ENCODE measurements at places on chromosomes 4 and X.

- peak; percentile 27 for DNase-seq
These were observed 298.5 kb upstream of the BMP3 start for GRCh38 chr4:80732010-80732409.

GRCh38 chrX:24956828-24957227 is 58.9 kb downstream of the ARX start:
- peak; percentile 17 for DNase-seq

GRCh38 chr4:73608689-73609594 is 11.3 kb downstream of the RASSF6 start:
- DNase-seq, result peak; percentile 55

- no peak for DNase-seq
These were observed at the start of gene ADAM29 for GRCh38 chr4:174918058-174918457. Gene ADAM29, plus strand, starts transcription at chr4:174918358. Its CDS starts 57,168 bp downstream, at chr4:174975526.

- DNase-seq, result no peak
These were observed 279.9 kb downstream of the PPP3CA start for GRCh38 chr4:101067383-101067782.

GRCh38 chrX:155761185-155761584 is 120.0 kb upstream of the VAMP7 start:
- DNase-seq, result no peak

GRCh38 chrX:130728208-130728607 is 174.8 kb downstream of the ENOX2 start:
- DNase-seq, result peak; percentile 55

DNA sequence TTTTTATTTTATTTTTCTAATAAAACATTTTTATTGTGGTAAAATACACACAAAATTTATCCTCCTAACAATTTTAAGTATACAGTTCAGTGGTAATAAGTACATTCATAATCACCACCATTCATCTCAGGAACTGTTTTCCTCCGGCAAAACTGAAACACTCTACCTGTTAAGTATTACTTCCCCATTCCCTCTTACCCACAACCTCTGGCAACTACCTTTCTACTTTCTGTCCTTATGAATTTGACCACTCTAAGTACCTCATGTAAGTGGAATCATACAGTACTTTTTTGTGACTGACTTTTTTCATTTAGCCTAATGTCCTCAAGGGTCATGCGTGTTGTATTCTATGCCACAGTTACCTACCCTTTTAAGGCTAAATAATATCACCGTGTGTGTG is 21.1 kb upstream of the HSFX4 start:
- DNase-seq, result no peak

DNA sequence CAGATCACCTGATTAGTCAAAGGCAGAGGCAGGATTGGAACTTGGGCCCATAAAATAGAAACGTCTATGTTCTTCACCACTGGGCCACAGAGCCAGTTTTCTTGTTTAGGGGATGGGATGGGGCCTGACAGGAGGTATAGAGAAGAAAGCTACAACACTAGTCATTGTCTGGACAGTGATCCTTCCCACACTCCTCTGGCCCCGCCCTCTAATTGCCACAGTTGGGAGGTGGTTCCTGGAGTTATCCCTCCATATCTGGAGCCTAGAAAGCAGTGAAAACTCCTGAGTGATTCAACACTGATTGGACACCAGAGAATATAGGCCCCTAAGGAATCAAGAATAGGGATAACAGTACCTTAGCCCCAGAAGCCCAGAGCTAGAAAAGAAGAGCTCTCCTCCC is 22.9 kb downstream of the RASL11B start:
- no peak for DNase-seq

GRCh38 chr4:117324851-117325491 is 239.6 kb upstream of the TRAM1L1 start:
- DNase-seq, result peak; percentile 6

DNA sequence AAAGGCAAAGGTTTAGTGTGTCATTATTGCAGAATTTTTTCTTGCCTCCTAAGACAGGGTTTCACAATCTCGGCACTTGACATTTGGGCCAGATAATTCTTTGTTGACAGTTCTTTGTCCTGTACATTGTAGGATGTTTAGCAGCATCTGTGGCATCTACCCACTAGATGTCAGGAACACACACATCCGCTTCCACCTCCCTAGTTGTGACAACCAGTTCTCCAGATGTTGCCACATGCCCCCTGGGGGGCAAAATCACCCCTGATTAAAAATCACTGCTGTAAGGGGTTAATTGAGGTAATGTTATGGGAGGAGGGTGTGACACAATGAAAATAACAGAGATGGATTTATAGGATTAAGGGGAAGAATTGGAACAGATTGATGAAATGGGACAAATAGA is 75.3 kb downstream of the HMGB2 start:
- DNase-seq, result no peak

DNA sequence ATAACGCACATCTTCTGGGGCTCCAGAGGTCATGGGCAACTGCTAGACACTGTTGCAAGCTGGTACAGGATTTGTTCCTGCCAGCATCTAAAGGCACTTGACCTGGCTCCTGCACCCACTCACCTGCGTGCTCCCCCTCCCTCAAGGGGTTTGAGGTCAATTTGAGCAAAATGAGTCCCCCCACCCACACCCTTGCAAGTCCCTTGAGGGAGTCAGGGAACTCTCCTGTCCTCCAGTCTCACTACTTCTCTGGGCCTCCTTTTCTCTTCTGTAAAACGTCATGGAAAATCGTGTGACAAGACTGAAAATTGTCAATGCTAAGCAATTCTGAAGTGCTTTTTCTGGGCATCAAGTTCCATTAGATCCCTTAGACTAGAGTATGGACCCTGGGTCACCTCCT is 39.9 kb upstream of the PGK1 start:
- DNase-seq, result no peak

GRCh38 chr4:53688186-53688790 is 97.0 kb upstream of the LNX1 start:
- peak; percentile 99 for DNase-seq

DNA sequence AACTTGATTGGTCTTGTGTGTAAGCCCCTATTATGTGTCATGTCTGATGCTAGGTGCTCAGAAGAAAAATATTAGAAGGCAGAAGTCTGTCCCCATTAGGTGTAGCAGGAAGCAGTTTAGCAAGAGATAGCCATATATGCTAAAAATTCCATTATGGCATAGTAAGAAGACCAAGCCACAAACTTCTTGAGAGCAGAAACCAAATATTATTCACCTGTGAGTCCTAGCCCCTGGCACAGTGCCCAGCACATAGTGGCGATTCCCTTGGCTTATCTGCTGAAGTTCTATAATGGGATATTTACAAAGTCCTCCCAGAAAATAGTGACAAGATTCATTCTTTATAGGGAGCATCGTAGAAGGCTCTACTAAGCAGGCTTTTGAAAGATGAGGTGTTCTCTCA is 174.4 kb downstream of the RAB28 start:
- DNase-seq, result no peak

DNA sequence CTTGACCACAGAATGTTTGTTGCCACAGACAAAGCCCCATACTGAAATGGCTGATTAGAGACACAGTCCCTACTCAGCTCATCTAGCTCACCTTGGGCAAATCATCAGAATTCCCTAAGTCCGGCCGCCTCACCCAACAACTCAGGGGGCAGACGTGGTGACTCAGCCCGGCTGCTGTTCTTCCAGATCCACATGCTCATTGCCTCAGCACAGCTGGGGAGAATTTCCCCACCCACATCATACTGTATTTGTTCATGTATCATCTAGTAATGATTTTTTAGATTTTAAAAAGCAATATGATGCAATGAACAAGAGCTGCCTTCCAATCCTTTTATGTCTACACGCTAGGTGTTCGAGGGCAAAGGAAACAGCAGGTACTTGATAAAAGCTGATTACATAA is 333.8 kb upstream of the TENM3 start:
- DNase-seq, result peak; percentile 69

DNA sequence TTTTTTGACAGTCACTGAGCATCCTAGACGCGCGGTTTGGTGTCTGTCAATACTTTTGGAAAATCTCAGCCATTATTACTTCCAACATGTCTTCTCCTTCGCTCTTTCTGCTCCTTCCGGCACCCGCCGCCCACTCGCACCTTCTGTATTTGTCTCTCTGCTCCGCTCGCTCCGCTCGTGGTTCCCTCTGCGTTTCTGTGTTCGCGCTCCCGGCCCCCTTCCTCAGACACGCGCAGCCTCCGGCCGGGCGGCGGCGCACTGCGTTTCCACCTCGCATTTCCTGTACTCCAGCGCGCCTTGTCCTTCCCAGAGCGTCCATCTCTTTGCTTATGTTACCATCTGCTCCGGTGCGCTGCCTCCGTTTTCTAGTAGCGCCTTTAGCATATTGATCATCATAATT is 21.1 kb downstream of the PDE6B start:
- DNase-seq, result no peak

DNA sequence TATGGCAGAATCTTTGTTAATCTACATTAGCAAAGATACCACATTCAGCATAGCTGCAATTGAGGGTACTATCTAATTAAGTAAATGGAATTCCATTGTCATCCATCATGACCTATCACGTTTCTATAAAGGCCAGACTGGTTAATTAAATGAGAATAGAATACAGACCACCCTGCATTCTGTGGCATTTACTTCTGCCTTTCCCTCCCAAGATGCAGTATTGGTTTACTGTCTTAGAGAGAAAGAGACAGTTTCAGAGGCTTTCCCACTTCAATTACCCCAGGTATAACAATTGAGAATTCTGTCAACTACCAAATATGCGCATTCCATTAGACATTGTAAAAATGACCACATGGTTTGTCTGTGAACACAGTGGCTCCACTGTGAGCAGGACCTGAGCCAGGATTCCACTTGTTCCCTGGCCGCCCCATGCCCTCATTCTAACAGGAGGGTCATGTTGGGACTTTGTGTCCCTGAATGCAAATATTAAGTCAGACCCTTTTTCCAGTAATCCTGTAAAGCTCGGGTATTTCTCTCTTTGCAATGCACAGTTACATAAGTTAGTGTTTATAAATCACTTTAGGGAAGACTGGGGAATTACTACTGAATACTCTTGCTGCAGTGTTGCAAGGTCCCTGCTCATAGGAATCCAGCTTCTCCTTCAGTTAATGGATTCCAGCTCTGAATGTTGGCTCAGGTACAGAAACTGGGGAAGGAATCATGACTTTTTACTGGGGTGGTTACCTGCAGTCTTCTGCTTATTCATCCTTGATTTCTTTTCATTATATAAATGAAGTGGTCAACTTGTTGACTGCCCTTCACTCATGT is 261.0 kb downstream of the PDGFC start:
- DNase-seq, result peak; percentile 54

DNA sequence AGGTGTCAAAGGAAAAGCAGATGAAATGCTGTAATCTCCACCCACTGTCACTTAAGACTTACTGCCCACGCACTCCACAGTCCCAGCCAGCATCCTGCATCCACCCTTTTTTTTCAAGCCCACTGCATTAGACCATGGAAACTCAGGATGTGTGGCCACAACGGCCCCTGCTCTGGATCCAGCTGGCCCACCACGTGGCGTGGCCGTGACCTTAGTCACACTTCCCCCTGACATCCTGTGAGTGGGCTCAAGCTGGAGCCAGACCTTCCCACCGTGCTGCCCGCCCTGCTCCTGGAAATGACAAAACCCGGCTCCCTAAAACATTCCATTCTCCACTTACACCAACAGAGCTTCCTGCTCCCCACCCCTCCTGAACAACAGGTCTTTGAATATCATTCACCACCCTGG is 588.3 kb upstream of the DIPK2B start:
- DNase-seq, result peak; percentile 55

- peak; percentile 67 for DNase-seq
These were observed 13.9 kb upstream of the PPEF2 start for GRCh38 chr4:75916091-75916661.

DNA sequence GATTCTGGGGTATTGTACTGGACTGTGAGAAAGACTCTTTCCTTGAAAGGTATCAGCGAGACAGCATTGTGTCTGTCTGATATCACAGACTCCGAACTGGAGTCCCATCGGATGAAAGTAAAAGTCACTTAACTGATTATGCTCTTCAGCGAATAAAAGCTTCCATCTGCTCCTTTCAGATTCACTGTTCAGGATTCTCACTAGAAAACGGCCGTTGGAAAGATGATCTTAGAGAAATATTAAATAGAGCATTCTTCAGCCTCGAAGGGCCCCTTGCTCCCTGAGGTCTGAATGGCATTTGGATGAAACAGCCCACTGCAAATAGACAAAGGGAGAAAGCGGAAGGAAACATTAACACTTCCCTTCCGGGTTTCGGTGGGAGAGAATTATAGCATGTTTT is 416.2 kb upstream of the PRKX start:
- no peak for DNase-seq

- DNase-seq, result no peak
These were observed 47.1 kb downstream of the ARHGAP10 start for GRCh38 chr4:147778942-147779341.

- DNase-seq, result no peak
These were observed 48.3 kb downstream of the ABLIM2 start for GRCh38 chr4:8110071-8110986.

GRCh38 chr4:84803720-84804119 is 162.8 kb downstream of the WDFY3 start:
- DNase-seq, result peak; percentile 19

DNA sequence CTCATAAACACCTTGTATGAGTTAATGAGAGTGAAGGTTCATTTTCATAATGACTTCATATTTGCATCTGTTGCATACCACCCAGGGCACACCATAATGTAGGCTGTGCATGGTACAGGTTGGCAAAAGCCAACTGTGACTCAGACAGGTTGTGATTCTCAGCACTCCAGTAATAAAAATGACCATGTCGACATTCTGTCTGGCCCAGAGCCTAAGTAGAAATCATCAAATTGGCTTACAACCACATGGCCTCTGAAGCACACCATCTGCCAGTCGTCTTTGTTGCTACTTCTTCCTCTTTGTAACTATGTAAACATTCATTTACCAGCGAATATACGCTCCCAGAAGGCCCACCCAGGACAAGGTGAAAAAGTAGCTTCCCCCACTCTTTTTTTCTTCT is 459.5 kb downstream of the GASK1B start:
- no peak for DNase-seq

DNA sequence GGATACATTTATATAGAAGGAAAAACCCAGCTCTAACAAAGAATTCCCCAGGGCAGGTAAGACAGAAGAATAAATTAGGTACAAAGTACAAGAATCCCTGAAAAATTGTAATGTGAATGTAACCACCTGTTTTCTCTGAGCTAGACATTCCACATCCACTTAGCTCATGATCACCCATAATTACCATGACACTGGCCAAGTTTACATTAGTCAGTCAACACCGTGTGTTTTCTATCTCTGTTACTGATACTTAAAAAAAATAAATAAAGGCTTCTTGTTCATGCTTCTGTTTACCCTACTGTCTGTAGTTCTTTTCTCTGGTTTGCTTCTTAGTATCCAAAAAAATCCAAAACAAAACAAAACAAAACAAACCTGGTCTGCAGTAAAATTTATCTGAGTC is 66.0 kb downstream of the CBLL2 start:
- DNase-seq, result peak; percentile 12
